ENCODE measurements at places on chromosomes 12 and 14. TPM values are rescaled to one million over a fixed set of nuclear protein-coding genes. Genes with fewer than 3 reads are reported as not detected.

The CLEC2A gene
- total RNA-seq = not detected

The HHIPL1 gene
- 1.2 TPM for total RNA-seq

The LRRK2 gene
- total RNA-seq = 0.03 TPM

The DCN gene
- total RNA-seq = not detected

The PZP gene
- total RNA-seq = not detected

The RNASE11 gene
- total RNA-seq = not detected

The CISTR gene
- not detected for total RNA-seq

Data from neural progenitor cell (in vitro differentiated cells).